GDM1 (cell line): ENCODE measurements at places on chromosomes 7 and 10.

DNA sequence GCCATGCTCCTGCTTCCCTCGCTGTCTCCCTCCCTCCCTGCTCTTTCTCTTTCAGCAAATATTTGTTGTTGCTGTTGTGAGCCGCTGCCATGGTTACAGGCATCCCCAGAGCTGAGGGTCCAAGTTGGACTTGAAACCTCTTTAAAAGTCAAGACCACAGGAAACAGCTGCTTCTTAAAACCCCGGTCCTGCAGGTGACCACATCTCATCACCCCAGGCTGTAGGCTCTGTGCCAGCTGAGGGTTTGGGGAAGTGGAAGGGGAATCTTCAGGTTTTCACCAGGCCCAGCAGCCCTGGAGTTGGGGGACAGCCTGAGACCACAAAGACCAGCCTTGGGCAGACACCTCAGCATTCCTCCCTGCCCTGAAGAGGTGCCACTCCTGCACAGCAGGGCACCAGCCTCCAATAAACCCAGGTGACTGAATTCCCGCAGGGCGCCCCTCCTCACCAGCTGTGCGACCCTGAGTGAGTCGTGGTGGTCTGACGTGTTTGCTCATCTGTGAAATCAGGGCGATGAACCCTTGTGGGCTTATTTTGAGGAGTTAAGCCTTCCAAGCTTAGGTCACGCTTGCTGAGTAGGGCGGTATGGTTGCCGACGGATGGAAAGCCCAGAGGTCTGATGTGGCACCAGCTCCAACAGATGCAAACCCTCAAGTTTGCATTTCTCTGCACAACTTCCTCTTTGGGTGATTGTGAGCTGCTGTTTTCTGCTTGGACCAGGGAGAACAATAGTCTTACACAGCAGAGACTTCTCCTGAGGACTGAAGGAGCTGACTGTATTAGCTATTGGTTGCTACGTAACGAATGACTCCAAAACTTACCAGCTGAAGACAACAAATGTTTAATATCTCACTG, 24.8 kb downstream of the NPTX2 start:
- peak; percentile 91 for DNase-seq

- no peak for DNase-seq
Observed at GRCh38 chr10:74419958-74420375, 268.9 kb downstream of the ADK start.

- no peak for DNase-seq
Observed at GRCh38 chr10:17219024-17219423, 9.0 kb upstream of the VIM start.

- DNase-seq, result no peak
Observed at GRCh38 chr7:127638197-127638596, 13.8 kb upstream of the SND1 start.

DNA sequence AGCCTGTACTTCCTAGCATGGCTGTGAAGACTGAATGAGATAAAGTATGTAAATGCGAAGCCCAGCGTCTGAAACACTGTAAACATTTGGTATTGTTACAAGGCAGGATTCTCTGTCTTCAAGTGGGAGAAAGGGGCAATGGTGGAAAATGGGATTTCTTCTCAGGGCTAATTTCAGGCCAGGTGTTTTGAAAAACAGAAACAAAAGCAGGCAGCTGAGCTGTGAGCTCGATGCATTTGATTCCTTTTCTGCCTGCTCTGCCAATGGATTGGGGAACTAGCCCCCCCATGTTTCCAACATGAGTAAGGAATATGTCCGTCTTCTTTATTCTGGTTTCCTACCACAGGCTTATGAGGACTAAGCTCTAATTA, 732.1 kb upstream of the AUTS2 start:
- no peak for DNase-seq

DNA sequence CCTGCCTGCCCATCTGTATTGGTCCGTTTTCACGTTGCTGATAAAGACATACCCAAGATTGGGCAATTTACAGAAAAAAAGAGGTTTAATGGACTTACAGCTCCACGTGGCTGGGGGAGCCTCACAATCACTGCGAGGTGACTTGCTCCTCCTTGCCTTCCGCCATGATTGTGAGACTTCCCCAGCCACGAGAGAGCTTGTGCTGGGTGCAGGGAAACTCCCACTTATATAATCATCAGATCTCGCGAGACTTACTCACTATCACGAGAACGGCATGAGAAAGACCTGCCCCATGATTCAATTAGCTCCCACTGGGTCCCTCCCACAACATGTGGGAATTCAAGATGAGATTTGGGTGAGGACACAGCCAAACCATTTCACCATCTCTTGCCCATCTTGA, 111.8 kb downstream of the MYL10 start:
- DNase-seq, result no peak

- DNase-seq, result no peak
Observed at GRCh38 chr10:62694537-62695126, 109.9 kb upstream of the ADO start.

- DNase-seq, result no peak
Observed at GRCh38 chr7:68267486-68267885, 1270.9 kb downstream of the TYW1 start.

DNA sequence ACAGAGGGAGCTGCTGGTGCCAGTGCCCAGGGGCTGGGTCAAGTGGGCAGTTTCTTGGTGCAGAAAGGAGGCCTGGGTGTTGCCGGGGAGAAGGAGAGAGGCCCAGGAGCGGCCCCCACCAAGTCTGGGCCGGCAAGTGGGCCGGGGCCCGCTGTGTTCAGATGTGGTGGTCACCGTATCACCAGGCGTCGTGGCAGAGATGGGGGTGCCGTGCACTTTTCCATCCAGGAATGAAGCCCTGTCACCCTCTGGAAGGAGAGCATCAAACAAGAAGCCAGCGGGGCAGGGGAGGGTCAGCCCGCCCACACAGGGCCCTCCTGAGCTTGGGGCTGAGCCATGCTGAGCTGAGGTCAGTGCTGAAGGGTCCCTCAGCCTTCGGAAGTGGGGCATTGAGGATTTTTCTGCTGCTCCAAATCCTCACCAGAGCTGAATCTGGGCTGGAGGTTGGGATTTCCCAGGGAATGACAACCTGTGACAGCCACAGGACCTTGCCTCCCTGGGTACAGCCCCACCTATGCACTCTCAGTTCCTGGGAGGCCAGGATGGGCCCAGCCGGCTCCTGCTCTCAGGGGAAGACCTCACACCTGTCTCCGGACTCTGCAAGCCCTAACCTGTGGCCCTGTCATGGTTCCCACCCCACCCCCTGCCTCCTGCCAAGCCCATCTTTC, 27.9 kb upstream of the INPP5A start:
- DNase-seq, result no peak

DNA sequence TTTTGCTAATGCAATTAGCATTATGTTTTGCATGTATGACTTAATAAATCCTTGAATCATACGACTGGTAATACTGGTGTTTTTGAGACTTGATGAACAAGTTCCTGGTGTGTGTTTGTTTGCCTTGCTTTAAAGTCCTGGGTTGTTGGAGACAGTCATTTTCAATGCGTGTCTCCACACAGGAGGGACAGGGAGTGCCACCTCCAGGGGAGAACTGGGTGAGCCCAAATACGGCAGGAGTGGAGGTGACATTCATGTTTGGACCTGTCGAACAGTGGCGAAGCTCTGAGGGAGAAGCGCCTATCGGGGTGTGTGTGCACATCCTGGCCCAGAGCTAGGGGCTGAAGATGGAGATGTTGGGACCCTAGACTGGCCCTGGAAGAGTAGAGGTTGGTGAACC, 43.8 kb downstream of the DAGLB start:
- DNase-seq, result no peak
